ENCODE measurements at places on chromosomes 6 and 20.
A peak's percentile ranks its signal among the peaks of the same experiment; 100 is the strongest.

DNA sequence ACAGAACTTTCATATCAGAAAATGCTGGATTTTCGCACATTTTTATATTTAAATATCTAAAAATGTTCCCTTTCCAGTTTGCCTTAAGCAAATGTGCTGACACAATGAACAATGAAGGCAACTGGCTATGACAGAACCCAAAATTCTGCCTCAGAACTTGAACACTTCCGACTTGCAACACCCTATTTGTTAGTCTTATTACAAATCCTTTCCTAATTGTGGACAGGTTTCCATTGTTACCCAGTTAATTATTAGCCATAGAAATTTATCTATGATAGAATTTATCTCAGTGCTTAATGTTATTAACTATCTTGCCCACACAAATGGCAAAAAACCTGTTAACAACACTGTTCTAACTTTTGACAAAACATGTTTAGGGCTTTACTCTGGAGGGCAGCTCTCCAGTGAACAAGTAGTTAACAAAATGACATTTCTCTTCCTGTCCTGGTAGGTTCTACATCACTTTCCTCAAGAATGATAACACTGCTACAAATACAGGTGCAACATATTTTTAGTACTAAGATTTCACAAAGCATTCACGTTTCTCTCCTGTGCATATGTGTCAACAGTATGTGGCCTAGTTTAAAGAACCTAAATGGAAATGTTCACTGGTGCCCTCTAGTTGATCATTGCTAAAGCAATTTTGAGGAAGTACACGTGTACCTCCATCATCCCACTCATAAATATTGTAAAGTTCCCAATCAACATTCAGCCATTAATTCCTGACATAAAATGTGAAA is 58.4 kb downstream of the HIVEP2 start:
- DNase-seq, result no peak

DNA sequence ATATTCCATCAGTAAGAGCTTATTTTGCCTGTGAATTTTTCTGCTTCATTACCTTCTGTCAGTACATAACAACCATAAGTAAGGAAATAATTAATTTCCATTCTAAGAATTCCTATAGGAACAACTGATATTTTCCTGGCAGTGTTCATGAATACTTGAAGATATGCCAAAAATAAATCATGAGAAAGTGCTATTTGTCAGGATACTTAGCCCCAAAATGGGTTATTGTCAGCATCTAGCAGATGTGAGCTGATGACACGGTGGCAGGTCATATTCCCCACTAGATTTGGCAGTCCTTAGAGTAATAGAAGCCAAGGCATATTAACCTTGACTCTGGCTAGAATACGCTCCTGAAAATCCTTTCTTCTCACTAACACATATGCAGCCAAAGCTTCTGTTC is 43.2 kb upstream of the CRISP1 start:
- DNase-seq, result no peak

GRCh38 chr6:139944131-139944530 is 569.7 kb upstream of the CITED2 start:
- DNase-seq, result no peak

DNA sequence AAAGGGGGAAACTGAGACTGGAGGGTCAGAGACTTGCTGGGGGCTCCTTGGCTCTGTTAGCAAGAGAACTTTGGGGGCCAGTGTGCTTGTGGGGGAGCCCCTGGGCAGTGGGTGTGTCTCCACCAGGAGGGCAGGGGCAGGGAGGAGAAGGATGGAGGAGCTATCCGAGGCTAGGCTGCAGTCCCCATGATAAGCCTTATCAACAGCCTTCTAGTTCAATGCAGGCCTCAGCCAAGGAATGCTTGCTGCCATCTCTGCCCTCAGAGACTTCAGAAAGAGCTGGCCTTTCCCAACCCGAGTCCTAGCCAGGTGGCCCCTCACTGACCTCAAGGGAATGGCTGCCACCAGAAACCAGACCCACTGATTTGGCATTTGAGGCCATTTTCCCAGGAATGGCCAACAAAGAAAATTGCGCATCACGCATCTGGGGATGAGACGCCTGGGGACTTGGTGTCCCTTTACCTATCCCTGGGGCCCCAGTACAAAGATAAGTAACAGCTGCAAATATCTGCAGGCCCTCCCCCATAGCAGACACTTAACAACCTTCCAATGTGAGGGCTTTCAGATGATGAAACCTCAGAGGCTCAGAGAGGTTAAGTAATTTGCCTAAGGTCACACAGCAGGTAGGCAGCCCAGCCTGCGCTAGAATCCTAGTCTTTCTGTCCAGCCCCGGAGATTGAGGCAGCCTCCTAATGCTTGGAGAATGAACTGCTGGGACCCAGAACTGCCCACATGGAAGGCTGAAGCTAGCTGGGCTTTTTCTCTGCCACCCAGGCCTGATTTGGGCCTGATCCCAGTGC is 4.9 kb downstream of the TGM2 start:
- DNase-seq, result no peak

- DNase-seq, result no peak
These were observed 34.8 kb downstream of the SLC35D3 start for GRCh38 chr6:136956590-136957544.

GRCh38 chr6:19524366-19525186 is 312.6 kb upstream of the ID4 start:
- no peak for DNase-seq

GRCh38 chr20:46334303-46334904 is 26.1 kb upstream of the CDH22 start:
- DNase-seq, result no peak

DNA sequence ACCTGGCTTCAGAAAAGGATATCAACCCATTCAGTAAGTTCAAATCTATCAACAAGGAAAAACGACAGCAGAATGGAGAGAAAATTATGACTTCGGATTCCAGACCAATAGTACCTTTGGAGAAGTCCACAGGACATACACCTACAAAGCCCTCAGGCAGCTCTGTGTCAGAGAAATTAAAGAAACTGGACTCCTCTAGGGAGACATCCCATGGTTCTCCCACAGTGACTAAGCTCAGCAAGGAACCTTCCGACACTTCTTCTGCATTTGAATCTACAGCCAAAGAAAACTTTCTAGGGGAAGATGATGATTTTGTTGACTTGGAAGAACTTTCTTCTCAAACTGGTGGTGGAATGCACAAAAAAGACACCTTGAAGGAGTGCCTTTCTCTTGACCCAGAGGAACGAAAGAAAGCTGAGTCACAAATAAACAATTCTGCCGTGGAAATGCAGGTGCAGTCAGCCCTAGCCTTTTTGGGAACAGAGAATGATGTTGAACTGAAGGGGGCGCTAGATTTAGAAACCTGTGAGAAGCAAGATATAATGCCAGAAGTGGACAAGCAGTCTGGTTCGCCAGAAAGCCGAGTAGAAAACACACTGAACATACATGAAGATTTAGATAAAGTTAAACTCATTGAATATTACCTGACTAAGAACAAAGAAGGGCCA is 67.4 kb upstream of the HINT3 start:
- no peak for DNase-seq

DNA sequence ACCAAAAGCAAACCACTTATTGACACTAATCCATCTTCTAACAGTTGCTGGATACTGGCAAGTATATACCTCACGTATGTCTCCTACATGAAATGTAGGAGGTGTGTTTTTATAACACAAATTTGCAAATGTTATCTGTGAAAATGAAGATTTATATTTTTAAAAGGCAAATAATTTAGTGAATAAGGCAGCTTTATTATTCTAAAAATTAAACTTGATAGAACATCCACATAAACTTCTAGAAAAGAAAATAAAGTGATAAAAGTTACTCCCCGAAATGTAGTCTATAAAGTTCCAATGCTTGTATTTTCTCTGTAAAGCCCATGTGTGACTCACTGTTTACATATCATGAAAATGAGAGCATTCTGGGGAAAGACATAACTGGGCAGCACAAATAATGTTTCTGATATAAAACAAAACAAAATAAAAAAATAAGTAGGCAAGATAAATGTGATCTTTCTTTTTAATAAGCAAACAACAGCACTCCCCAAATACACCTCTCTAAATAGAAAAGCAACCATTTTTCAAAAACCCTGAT is 84.4 kb downstream of the MAP7 start:
- no peak for DNase-seq

DNA sequence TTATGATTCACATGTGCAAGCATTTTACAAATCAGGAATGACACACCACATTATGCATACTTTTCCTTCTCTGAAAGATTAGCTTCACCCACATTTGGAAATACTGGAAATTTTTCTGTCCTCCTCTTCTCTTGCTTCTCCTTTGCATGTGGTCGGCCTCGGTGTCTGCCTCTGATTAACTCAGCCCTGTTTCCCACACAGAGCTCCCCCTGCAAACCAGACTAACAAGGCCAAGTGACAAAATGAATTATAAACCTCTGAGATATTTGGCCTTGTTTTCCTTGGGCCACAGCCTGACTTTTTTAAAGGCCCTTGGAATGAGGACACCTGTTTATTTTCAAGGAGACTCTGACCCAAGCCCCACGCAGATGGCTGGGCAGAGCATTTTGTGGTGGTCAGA is 9.0 kb upstream of the CCN6 start:
- DNase-seq, result peak; percentile 67

- DNase-seq, result no peak
These were observed 126.5 kb downstream of the PACRG start for GRCh38 chr6:162854228-162854627.

- no peak for DNase-seq
These were observed 17.0 kb downstream of the HTR1B start for GRCh38 chr6:77446249-77446648.

- no peak for DNase-seq
These were observed 28.0 kb upstream of the MCM9 start for GRCh38 chr6:118963003-118963402.

DNA sequence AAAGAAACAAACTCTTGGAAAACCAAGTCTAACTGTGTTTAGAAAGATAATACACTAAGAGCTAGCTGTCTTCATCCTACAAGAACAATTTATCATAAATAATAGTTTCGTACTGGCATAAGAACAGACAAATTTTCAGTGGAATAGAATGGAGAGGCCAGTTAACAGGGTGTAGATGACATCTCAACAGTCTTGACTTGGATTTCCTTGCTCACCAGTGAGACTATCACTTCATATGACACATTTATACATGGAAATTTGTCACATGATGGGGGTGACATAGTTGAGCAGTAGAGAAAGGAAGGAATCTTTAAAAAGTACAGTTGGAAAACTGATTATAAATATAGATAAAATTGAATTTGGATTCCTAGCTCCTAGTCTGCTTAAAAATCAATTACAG is 35.6 kb downstream of the TNFAIP3 start:
- DNase-seq, result no peak

GRCh38 chr6:41286544-41287346 is at the start of gene TREM1:
TREM1 (minus strand) TSS chr6:41286682; CDS start chr6:41286655, 27 bp downstream.
- no peak for DNase-seq

DNA sequence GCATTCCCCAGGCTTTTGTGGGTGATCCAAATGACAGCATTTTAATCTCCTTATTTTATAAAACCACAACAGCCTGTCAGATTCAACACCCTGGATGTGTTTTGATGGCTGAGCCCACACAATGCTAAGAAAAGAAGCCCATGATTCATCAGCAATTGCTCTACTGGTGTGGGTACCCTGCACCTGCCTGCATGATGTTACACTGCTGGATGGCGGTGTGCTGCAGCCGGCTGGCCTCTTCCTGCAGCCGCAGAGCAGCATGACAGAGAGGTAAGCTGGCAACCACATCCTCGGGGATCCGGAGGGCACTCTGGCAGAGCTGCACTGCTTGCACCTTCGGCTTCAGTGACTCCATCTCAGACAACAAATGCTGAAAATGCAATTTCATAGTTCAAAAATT is 327.5 kb downstream of the SYNE1 start:
- no peak for DNase-seq

DNA sequence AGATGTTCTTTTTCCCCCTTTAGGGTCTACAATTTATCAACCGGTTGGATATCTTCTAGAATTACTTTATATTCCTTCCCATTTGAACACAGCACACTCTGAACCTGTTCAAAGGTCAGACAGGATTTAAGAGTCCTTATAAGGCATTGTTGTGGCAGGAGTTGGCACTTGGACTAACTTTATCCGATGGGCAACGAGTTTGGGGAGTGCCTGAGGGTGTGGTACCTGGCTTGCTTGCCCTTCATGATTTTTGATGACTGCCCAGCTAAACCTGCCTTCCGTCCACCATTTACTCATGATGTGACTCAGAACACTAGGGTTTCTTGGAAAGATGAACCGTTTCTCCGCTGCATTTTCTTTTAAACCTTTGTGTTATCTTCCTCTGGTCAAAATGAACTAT is 285.2 kb downstream of the FOXC1 start:
- no peak for DNase-seq

DNA sequence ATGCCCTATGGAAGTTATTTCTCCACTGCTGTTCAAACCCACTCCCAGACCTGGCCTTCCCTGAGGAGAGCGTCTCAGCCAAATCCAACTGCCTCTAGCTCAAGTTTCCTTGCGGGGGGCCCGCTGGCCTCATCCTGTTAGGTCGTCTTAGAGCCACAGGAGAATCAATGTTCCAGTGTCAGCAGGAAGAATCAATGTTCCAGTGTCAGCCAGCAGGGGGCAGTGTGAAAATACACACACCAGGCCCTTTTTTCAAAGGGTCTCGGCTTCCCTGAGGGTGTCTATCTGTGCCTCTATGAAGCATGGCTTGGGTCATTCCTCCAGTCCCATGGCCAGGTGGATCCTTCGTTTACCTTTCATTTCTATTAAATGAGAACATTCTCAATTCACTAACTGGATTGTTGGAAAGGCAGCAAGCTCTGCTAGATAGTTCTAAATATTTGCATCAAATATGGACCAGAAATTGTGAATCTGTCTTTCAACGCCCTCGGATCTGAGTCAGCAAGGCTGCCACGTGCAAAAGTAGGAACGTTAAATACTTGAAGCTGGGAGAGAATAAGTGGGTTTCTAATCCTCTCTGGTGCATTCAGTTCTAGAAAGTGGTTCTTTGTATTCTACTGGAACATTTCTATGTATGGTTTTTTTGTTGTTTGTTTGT is 19.2 kb downstream of the PRND start:
- DNase-seq, result no peak

DNA sequence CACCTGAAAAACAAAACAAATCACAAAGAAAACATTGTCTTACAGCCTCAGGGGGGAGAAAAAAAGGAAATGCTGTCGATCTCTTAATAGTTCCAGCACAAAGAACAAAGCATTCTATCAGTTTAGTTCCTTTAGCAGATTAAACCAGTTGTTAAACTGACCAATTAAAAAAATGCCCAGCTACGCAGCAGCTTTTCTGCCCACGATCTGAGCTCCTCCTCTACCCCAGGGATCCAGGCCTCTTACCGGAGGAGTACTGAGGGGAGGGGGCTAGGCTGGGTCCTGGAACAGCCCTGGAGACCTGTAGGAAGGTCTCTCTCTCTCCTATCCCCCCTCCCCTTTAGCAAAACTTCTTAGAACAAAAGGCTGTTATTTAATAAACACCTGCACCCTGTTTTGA is 13.4 kb downstream of the PTK7 start:
- no peak for DNase-seq

DNA sequence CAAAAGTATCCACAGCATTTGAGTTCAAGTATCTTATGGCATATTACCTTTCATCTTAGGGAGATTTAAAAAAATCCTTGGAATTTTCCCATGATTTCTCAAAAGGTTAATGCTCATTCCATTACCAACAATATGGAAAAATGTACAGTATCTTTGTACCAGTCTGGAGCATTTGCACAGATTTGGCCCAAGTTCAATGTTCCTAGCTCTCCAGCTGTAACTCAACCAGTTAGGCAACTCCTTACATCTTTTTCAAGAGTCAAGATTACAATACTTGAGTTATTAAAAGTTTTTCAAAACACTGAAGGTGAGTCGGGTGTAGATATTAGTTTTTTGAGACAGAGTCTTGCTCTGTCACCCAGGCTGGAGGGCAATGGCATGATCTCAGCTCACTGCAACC is 1.0 kb downstream of the OR2J2 start:
- DNase-seq, result no peak

Data from AG04450 (cell line).